ENCODE measurements at places on chromosomes 7 and 10. TPM values are rescaled to one million over a fixed set of nuclear protein-coding genes. Genes with fewer than 3 reads are reported as not detected.

The HOXA9 gene
- not detected for total RNA-seq

DNA sequence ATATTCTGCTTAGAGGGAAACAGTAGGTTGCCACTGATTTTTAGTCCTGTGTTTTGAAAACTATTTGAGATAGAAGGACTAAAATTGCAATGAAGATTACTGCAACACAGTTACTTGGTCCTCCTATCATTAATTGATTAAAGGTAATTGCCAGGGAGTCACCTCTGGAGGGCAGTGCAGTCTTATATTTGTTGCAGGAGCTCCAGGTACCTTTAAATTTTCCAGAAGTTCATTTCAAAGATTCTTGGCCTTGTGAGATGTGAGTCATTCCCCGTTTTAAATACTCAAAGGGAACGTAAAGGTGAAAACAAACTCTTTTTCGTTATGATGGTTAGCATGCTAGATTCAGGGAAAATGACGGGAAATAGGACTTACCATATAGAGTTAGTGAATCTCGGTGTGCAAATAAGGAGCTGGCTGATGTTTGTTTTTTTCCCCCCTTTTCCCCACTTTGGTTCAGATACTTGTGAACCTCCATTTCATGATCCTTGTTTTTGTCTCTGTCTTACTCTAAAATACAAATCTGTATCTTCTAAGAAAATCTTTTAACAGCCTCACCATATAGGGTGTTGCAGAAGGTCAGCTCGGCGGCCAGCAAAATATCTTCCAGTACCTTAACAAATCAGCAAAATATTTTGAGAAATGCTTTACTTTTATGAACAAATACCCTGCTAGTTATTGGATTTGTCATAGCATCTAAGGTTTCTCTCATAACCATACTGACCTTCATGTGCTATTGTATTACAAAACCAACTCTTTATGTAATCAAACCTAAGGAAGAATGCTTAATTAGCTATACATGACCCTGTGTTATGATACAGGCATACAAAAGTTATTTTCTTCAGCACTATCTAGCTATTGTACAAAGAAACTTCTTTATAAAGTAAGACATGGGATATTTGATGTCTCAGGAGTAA is 143.0 kb upstream of the HDAC9 start:
- no peaks in the 10 kb centered on the region for H3K4me1 ChIP-seq
- H3K36me3 ChIP-seq, result no peaks in the 10 kb centered on the region
- peak; percentile 51 for DNase-seq
- no peaks in the 10 kb centered on the region for H3K27me3 ChIP-seq
- no peak overlapping the region for H3K4me3 ChIP-seq

- no peak overlapping the region for H3K4me3 ChIP-seq
- H3K36me3 ChIP-seq, result peaks cover 42% of the 10 kb centered on the region
- H3K4me1 ChIP-seq, result peaks cover 2% of the 10 kb centered on the region
- H3K27me3 ChIP-seq, result no peaks in the 10 kb centered on the region
- DNase-seq, result peak; percentile 24
These were observed 43.6 kb downstream of the NSUN6 start for GRCh38 chr10:18607503-18608378.

DNA sequence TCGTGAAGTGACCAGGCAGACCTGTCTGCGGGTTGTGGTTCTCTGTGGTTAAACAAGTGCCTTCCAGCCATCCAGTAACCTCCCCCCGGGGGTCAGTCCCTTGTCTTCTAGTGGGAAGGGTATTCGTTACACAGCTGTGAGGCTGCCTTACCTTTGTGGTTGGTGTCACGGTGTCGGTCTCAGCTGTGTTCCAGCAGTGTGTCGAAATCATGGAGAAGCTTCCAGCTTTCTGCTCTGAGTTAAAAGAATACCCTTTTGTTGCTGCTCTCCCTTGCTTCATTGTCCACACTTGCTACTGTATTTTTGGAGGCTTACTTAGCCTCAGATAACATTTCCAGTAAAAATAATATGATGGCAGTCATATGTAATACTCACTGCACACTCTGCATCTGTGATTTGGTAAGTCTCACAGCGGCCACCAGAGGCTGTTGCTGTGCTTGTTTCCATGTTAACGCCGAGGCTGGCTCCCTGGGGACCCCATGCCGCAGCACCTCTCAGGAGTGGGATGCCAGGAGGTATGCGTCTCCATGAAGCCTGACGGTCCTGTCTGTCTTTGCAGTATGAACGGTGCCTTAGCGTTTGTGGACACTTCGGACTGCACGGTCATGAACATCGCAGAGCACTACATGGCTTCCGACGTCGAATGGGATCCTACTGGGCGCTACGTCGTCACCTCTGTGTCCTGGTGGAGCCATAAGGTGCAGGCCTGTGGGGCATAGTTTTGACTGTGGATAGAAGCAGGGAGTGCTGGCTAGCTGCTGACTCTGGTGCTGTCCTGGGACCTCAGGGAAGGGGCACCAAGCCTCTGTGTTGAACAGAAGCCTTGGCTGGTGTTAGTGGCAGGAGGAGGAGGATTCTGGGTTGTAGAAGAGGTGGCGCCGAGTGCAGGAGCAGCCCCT is 20.5 kb downstream of the EIF3B start:
- H3K36me3 ChIP-seq, result peaks cover 69% of the 10 kb centered on the region
- no peak overlapping the region for H3K27ac ChIP-seq
- H3K4me3 ChIP-seq, result no peak overlapping the region
- no peak for DNase-seq
- H3K27me3 ChIP-seq, result no peaks in the 10 kb centered on the region
- H3K4me1 ChIP-seq, result peaks cover 3% of the 10 kb centered on the region

The CLDN4 gene
- 0.12 TPM for total RNA-seq

The SSC4D gene
- total RNA-seq, result 0.79 TPM

All from activated CD4-positive, alpha-beta T cell treated with anti-CD3 and anti-CD28 coated beads for 36 hours (primary cell).